ENCODE measurements at places on chromosomes 1 and 21.

DNA sequence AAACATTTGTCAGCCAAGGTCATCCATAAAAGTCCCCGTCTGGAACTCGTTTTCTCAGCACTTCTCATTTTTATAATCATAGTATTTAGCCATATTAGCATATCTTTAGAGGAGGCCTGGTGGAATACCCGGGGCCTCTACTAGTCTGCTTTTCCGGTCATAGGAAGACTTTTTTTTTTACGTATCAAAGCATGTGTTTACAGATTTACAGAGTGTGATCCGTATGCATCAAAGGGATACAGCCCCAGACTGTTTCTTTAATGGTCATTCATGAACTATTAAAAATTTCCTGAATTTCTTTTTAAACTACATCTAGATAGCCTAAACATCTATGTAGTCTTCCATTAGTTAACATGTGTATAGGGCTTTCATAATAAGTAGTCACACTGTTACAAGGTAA, 23.5 kb upstream of the DEGS1 start:
- no peak for DNase-seq

DNA sequence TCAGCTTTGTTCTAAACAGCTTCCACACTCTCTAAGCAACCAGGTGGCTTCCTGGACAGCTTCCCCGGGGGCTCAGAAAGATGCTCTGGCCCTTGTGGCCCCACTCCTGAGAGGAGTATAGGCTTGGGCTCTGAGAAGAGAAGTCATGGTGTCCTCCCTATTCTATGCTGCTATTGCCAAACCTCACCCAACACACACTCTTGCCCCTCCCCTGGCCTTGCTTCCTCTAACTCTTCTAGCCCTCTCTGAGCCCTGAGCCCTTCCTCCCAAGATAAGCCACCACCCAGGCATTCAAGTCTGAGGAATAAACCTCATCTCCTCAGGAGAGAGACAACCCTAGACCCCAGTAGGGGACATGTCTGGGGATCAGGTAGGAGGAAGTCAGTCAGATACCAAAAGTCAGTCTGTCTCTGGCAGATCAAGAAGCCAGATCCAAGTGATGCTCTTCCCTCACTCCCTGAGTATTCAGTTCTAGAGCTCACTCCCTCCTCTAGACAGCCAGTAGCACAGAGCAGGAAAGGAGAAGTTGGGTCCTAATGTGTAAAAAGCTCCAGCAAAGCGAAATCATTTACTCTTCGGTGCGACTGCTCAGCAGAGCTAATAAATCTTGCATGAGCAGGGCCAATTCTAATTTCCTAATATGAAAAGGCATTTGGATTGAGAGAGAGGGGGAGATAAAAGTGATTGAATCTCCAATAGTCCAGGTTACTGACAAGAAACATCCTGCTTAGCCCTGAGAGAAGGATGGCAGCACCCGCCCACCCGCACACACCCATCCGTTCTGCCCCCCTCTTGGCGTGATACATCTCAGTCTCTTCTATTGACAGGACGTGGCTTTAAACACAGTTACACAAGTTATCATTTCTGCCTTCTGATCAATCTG, 50.5 kb downstream of the DMAP1 start:
- no peak for DNase-seq

DNA sequence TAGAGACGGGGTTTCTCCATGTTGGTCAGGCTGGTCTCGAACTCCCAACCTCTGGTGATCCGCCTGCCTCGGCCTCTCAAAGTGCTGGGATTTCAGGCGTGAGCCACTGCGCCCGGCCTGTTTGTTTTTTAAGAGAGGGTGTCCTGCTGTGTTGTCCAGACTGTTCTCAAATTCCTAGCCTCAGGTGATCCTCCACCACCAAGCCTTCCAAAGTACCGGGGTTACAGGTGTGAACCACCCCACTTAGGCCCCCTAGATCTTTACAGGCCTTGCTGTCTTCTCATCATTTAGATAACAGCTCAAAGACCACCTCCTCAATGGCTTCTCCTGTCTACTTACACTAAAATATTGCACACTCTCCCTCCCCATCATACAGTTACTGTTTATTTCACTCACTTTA, 6.3 kb downstream of the SESN2 start:
- no peak for DNase-seq

- DNase-seq: peak; percentile 51
Observed at GRCh38 chr1:27097484-27097917, 57.4 kb downstream of the SLC9A1 start.

GRCh38 chr1:228998179-228998578, 262.9 kb downstream of the RHOU start:
- no peak for DNase-seq

DNA sequence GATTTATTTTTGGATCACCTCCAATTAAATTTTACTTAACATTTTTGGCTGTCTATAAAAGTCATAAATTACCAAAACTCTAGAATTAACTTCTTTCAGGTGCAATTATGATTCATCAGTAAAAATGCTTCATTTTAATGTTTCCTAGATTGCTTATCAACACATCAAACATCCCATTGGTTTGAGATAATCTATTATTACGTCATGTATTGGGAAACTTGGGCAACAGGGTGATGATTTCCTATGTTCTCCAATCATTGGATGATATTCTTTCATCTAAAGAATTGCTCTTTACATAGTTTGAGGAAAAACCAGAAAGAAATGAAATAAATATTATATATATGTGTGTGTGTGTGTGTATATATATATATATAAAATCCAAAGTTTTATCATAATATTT, 76.8 kb upstream of the KCNJ6 start:
- no peak for DNase-seq

DNA sequence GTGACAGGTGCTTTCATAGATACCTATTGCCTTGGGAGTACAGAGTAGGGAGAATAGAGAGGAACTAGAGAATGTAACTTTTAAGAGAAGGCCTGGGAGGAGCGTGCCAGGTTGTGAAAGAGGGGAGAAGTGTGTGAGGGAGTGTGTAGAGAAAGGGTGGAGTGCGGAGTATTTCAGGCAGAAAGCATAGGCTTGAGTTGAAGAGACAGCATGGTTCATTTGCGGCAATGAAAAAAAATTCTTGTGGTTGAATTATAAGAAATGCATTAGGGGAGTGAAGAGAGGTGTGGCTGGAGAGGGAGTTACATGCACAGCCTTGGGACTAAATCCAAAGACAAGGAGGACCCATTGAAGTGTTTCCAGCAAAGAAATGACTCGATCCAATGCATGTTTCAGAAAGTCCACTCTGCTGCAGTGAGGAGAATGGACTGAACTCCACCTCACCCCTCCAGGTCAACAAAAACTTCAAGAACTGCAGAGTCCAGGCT, 81.7 kb upstream of the ADAM30 start:
- DNase-seq: no peak

DNA sequence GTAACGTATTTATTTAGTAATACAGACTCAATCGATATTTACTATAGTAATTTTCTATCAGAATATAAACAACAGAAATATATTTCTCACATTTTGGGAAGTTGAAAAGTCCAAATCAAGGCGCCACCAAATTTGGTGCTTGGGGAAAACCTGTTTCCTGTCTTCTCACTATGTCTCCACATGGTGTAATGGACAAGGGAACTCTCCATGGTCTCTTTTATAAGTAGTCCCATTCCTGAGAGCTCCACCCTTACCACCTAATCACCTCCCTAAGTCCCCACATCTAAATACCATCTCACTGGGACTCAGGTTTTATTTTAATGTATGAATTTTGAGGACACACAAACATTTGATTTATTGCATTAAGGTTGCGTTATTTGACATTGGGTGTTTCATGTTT, 848.0 kb downstream of the LTN1 start:
- no peak for DNase-seq

- peak; percentile 62 for DNase-seq
Observed at GRCh38 chr1:181099152-181100014, 10.9 kb downstream of the IER5 start.

DNA sequence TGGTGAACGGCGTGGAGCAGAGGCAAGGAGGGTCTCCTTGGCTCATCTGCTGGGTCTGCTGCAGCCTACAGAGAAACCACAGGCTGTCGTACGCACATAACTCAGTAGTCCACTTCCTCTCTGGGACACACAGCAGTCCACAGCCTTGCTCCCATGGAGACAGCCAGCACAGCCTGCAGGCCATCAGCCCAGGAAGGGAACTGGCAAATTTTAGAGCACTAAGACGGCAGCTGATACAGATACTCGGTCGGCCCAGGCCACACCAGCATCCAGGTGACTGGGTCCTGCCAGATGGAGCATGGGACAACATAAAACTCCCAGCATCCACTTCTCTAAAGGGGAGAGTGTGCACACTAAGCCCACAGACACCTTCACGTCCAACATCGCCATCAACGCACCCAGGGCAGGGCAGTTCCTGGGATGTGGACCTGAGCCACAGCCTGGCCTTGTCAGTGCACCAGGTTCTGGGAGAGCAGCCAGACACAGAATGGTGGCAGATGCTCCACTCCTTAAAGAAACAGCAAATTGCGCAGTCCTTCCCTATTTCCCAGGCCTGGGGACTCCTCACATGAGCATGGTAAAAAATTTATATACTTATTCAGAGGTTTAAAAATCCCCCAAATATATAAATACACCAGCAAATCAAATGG, 247.1 kb upstream of the RAB4A start:
- no peak for DNase-seq

DNA sequence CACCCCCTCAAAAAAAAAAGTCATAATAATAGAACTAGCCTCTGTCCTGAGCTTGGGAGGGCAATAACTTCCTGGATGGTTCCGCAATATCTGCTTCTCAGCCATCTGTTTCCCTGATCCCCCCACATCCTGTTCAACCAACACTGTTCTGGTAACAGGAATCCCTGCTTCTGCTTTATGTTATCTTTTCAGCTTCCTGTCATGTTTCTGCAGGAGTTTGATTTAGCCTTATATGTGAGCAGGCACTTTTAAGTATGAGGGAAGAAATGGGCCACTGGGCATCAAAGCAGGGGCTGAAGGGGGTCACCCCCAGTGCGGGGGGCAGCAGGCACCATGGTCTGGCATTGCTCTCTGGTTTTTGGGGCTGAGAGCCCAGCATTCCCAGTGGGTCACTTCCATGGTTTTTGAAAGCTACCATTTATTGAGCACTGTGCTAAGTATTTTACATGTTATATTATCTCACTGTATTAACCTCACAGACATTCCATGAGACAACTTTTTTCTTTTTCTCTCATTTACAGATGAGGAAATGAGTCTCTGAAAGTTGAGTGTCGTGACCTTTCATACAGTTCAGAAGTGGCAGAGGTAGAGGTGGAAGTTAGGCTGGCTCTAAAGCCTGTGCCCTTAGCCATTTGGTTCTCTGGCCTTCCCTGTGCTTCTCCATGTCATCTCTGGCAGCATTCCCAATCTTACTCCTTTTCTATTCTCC, 61.9 kb downstream of the DNTTIP2 start:
- DNase-seq: peak; percentile 61

GRCh38 chr1:96579636-96580035, 141.9 kb upstream of the PTBP2 start:
- DNase-seq: peak; percentile 2

- DNase-seq: no peak
Observed at GRCh38 chr21:38354746-38355145, 98.0 kb downstream of the KCNJ15 start.

DNA sequence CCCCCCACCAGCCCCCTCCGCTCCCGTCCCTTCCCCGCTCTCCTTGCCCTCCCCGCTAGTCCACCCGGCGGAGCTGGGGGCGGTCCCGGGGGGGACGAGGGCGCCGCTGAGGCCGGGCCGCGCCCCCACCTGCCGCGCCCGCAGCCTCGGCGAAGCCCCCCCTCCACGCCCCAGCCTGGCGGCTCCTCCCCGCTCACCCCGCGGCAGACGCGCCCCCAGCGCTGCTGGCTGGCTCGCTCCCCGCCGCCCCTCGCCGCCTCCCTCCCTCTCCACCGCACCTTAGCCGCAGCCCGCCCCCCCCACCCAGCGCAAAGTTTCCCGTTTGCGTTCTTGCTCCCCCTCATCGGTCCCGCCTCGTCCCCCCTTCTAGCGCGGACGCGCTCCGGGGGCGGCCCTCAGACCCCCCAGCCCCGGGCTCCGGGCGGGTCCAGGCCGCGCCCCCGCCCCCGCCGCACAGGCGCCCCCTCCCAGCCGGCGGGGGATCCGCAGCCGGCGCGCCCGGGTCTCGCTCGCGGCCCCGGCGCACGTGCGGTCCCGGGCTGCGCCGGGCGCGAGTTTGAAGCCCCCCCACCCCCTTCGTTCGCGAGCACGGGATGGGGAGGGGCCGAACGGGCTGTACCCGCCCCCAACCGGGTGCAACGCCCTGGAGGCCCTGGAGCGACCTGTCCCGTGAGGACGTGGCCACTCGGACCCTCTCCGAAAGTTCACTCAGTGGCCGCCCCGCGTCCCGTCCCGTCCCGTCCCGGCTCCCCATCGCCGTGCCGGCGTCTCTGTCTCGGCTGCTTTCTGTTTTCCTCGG, 623 bp downstream of the PTPRF start:
- DNase-seq: no peak

GRCh38 chr1:17053685-17054410, at the start of gene SDHB:
Gene SDHB, minus strand, starts transcription at chr1:17054032. Its CDS starts 13 bp downstream, at chr1:17054019.
- peak; percentile 96 for DNase-seq

DNA sequence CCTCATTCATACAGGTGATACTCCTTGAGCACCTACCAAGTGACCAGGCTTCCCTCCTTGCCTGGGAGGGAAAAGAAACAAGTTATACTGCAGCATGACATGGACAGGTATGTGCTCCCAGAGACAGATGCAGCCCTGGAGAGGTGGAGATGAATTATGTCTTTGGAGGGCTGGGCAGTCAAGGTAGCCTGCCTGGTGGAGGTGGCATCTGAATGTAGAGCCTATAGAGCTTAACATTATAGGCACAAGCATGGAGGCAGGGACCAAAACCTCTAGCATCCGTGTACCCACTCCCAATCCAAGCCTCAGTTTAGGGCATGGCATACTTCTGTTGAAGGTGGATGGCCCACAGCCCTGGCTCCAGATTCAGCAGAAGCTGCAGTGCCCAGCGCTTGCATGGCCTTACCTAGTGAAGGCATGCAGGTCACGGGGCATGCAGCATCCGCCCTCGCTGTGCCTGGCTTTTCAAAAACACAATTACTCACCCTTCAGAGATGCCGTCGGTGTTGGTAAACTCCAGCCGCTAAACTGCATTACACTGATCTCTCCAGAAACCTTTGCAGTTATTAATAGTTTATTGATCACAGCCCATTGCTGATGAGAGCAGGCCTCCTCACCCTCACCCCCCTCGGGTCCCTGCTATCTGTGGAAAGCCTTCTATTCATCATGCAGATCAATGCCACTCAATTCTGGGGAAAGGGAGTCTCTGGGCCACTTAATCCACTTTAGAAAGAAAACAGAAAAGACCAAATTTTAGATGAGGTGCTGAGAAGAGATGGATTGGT, 151.1 kb upstream of the KLHDC7A start:
- no peak for DNase-seq

GRCh38 chr1:117613249-117613968, 7.6 kb downstream of the TENT5C start:
- peak; percentile 60 for DNase-seq

DNA sequence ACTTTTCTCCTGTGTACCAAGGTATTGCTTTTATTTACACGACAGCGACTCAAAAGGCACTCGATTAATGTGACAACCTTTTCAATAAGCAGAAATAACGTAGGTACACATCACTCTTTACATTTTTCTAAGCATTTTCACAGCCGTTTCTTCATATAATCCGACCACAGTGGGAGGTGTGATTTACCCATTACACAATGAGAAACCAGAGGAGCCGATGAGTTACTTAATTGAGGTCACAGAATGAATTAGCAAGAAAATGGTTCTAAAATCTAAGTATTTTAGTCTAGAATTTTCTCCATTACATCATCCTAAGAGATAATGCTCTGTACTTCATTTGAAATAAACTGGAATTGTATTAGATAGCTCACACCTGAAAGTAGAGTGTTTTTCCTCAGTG, 71.5 kb downstream of the UMODL1 start:
- no peak for DNase-seq

- peak; percentile 63 for DNase-seq
Observed at GRCh38 chr1:161954466-161954865, 69.2 kb downstream of the OLFML2B start.

GRCh38 chr1:36650200-36651065, 167.7 kb upstream of the CSF3R start:
- DNase-seq: peak; percentile 25
